ENCODE measurements at places on chromosomes 11 and 22.

DNA sequence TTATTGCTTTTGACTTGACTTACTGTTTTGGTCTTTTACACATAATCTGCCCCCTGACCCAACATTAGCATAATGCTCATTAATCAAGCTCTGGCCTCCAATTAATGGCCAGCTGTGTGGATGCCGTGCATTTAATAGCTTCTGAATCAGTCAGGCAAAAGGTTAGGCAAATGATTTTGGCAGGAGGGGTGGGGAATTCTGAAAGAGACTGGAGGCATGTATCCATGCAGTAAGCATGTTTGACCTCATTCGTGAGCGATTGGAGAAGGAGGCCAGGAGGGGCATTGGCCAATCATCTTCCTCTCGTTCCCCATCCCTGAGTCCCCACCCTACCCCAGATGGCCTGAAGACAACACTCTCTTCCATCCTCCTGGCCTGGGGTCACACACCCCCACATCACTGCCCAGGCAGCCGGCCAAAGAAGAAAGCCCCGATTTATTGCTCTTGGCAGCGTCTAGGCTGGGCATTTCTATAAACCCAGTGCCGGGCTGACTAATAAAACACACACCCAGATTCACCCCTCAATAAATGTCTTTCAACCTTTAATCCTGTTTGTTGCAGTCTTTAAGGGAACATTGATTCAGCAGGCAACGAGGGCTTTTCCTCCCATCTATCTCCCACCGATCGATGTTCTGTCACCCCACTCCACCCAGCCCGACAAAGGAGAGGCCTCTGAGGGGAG, 150.0 kb downstream of the OPCML start:
- DNase-seq = no peak

- DNase-seq = no peak
Observed at GRCh38 chr22:41875531-41876270, 39.2 kb downstream of the SHISA8 start.

- DNase-seq = no peak
Observed at GRCh38 chr22:42353883-42354727, 78.1 kb downstream of the NFAM1 start.

- DNase-seq = no peak
Observed at GRCh38 chr11:27847496-27847895, 147.2 kb upstream of the BDNF start.

- no peak for DNase-seq
Observed at GRCh38 chr11:69664901-69665300, 10.3 kb downstream of the LTO1 start.

GRCh38 chr22:48631288-48631863, 1196.3 kb downstream of the BRD1 start:
- no peak for DNase-seq

DNA sequence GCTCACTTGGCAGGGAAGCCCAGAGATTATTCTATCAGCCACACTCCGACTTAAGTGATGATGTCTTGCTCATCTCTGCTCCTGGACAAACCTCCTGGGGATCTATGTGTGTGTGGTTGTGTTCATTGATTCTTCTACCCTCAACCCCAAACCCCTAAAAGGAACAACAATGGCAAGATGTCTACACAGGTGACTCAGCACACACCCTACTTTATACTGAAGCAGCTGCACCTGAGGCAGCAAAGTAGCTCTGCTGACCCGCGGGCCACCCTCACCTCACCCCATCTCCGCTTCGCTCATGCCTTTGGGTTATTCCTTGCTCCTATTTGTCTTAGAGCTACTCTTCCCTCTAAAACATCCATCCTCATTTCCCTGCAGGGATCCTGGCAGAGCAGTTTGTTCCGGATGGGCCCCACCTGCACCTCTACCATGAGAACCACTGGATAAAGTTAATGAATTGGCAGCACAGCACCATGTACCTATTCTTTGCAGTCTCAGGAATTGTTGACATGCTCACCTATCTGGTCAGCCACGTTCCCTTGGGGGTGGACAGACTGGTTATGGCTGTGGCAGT, 38.7 kb downstream of the TMEM45B start:
- no peak for DNase-seq

DNA sequence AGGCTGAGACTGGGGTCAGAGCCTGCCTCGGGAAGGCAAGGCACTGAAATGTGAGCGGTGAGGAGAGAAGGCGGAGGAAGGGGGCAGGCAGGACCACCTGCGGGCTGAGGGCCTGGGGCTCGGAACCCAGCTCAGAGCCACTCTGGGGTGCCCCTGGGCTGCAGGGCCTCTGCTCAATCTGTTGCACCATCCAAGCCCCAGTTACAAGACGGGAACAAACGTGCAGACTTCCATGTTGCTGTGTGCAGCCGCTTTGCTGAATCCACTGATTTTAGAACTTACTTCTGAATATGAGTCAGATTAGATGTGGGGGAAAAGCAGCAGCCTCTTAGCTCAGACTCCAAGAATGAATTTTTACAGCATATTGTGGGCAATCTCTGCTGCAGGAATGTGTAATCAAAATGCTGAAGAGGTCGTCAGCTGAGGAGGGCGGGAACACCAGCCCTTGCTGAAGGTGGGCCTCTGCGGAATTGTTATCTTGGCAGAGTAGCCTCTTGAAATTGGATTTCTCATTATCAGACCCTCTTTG, 21.6 kb downstream of the PARVG start:
- no peak for DNase-seq

DNA sequence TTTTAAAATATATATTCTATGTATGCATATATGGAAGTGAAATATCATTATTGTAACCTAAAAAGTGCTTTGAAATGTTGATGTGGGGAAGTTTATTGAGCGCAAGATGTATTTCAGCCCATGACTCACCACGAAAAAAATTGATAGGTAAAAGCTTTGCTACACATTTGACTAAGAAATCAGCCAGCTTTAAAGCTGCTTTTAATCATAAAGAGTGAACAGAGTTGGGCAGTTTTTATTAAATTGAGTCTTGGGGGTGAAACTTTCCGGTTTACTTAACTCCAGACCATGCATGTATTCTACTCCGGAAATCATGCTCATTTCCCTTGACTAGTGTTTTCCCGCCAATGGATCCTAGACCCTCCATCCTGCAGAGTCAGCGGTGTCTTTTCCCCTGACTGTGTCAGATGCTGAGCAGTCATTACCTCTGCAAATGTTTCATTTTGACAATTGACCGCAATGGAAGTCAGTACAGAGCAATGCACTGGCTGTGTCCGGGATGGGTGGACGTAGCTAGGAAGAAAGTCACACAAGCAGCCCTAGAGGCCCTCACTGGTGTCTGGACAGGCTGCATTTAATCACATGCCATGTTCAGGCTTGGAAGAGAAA, 47.2 kb upstream of the MPEG1 start:
- DNase-seq = no peak

DNA sequence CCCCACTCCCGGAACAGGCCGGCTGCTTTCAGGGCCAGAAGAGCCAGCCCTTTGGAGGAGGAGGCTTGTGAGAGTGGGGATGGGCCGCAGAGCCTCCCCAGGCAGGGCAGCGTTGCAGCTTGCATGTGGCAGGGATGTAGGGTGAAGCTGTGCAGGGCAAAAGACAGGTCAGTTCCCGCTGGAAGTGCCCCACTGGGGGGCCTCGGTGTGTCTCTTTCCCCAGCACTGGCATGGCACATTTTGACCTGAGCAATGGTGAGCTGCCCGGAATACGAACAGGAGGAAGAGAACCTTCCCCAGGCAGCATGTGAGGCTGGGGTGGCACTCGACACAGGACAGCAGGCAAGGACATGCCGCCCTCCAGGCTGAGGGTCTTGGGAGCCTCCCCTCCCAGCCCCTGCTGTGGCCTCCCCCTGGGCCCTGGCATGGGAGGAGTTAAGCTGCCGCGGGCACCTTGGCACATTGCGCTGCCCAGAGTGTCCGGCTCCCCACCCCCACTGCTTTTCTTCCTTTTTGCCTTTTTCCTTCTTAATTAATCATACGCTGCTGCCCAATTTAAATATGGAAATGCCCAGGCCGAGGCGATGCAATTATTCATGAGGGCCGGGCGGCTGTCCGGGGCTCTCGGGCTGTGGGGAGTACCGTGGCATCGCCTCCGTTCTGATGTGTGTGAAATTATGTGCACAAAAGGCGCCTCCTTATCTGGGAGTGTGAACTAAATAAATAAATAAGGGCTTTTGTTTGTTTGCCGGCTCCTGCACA, 76.0 kb upstream of the WNT7B start:
- DNase-seq = no peak

DNA sequence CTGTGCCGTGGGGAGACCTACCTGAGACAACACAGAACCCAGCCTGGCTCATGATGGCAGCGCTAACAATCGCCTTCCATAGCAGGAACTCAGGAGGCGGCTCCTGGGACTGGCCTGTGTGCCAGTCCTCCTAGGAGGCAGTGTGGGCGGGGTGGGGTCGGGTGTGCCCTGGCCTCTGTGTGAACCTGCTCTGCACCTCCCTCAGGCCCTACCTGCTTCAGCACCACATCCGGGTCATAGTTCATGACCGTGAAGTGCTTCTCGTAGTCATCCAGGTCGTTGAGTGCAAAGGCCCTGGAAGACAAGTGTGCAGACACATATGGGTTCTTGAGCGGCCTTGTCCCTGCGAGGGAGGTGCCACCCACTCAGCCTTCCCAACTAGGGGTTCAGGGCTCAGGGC, 15.3 kb downstream of the TTLL12 start:
- no peak for DNase-seq

DNA sequence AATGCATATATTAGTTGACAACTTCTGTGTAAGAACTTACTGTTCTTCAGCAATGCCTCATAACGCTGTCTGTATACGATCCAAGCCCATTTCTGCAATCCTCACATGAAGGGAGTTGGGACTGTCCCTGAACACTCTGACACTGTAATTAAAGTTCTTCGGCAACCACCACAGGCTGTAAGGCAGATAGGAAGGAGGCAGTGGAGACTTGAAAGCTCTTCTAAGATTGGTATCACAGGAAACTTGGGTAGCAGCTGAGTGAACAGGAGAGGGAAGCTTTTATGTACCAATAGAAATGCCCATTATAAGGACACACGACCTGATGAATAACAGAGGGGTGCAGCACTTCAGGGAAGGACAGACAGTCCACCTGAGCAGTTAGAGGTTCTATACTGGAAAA, 12.0 kb upstream of the GAB2 start:
- no peak for DNase-seq

DNA sequence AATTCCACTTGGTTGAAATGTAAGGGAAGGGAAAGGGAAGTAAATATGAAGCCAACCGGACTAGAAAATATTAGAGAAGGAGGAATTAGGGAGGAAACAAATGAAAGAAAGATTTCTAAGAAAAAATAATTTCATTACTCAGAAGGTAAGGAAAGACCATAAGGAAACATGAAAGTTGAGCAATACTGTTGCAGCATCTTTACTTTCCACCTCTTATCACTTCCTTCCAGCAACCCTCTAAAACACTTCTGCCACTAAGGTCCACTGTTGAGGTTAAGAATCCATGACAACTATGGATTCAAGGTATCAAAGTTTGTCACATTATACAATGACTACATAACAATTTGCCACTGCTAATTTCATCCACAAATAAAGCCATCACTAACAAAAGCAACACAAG, 308.6 kb downstream of the DLG2 start:
- DNase-seq = no peak

- DNase-seq = no peak
Observed at GRCh38 chr22:43439368-43440103, 27.7 kb downstream of the MPPED1 start.

DNA sequence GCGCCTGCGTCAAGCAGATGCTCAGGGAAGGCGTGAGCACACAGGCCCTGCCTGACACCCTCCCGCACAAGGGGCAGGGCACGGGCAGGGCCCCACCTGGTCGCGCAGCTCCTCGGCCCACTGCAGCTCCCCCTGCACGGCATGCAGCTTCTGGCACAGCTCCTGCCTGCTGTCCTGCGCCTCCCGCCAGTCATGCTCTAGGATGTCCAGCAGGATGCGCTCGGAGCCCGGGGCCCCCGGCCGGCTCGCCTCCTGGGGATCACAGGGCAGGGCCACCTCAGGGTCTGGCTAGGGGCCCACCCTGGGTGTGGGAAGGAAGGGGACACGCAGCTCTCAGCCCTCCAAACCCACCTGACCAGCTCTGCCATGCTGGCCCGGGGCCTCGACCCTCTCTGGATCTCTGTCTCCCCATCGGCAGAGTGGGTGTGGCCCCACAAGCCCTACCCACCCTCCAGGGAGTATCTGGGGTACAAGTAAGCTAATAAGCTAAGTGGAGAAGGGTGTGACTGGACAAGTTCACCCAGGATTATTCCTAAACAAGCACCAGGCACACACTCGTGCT, 10.7 kb downstream of the CARD10 start:
- DNase-seq = no peak

DNA sequence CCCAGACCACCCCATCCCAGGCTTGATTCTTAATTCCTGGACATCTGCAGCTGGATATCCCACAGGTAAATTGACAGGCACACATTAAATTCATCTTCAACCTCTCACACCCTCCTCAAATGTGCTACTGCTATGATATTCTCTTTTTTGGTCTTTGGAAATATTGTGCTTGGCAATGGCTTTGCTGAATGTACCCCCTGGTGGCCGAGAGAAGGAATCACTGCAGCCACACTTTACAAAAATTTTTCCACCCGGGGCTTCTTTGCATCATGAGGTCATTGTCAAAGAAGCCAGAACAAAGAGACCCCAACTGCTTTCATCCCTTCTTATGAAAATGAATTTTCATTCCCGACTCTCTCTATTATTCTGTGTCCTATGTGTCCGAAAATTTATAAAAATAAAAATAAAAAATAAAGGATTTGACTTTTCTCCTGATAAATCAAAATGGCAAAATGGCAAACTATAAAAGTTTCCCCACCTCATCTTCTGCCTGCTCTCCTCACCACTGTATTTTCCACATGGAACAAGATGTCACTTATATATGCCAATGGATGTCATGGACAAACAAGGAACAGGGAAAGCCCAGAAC, 15.0 kb upstream of the CYB5R2 start:
- DNase-seq = no peak

GRCh38 chr11:96200243-96200642, 142.8 kb downstream of the MAML2 start:
- no peak for DNase-seq

DNA sequence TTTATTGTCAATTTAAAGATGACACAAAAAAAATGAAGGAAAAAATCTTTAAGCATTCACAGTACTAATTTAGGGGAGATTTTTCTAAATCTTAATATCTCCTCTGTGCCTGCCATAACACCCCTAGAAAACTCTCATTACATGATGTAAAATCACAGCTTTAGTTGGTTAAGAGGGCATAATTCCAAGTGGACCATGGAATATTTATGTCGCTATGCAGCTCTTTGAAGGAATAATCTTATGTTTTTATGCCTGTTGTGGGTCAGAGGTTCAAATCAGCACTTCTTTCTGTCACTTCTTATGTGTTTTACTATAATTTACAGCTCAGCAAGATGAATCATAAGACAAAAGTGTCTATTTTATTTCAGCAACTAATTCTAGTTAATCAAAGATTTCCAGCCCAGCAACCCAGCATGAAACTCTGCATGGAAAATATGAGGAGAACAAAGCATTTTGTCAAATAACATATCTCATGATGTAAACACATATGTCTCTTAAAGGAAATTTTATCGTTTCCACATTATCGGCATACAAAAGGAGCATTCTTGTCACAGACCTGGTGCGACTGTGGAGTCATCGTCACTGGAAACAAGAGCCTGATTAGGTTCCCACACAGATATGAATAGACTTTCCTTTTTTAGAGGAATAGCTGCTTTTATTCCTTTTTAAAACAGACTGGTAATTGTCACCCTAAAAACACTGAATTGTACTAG, 274.8 kb downstream of the SOX6 start:
- no peak for DNase-seq

GRCh38 chr11:128804481-128804880, 62.6 kb downstream of the KCNJ1 start:
- no peak for DNase-seq

GRCh38 chr11:84396521-84396920, 1110.4 kb upstream of the CCDC90B start:
- DNase-seq = no peak

GRCh38 chr22:41576877-41577276, 12.8 kb downstream of the PMM1 start:
- DNase-seq = peak; percentile 15
